ENCODE measurements at places on chromosomes 3 and 15.
A peak's percentile ranks its signal among the peaks of the same experiment; 100 is the strongest.

GRCh38 chr15:45391746-45392583 lies 13.6 kb upstream of the GATM start:
- peak overlapping the region; percentile 63 for H3K4me3 ChIP-seq
- peak overlapping the region; percentile 77 for H3K27ac ChIP-seq
- peaks cover 13% of the 10 kb centered on the region for H3K4me1 ChIP-seq

DNA sequence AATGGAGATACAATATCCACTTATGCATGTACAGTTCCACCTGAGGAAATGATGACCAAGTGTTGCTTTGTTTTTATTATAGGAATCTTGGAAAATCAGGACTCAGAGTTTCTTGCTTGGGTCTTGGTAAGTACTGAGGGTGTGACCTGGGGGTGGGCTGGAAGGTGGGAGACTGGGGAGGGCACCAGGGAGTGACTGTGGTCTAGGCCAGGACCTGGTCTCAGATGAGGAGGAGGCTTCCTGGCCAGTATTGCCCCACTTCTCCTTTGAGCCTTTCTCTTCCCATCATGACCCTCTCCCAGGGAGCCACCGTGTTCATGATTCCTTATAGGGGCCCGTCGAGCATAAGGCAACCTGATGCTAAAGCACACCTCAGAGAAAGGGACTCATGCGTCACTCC lies 133.4 kb downstream of the SSR3 start:
- peaks cover under 1% of the 10 kb centered on the region for H3K27me3 ChIP-seq
- H3K36me3 ChIP-seq, result no peaks in the 10 kb centered on the region
- no peak overlapping the region for H3K4me3 ChIP-seq
- no peak for DNase-seq

DNA sequence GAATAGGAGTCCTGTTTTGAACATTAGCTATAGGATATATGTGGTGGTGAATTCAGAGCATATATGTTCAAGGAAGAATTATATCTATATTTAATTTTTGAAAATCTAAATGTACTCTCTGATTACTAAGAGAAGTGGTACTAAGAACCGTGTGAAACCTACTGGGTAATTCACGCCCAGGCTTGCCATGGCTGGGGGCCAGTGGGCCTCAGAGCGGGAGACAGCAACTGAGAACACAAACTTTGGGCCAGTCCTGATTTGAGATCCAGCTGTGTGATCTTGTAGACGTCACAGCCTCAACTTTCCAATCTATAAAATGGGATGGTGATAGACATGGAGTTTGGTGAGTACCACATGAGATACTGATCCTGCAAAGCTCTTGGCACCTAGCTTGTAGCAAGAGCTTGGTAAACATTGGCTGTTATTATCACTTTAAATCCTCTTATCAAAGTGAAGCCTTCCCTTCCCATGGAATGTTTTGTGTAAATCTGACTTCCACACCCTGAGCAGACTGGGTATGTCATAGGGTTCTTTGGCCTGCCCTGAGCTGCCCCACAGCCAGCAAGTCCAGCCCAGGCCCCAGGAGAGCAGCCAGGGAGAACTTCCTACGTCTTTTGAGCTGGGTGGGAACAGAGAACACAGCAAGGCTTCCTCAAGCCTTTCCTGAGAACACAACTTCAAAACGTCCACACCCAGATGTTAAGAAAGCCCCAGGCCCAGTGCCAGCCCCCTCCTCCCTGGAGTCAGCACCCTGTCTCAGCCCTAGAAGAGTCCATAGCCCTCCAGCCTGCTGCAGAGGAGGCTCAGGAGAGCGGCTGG lies 8.2 kb upstream of the PAQR5 start:
- DNase-seq, result no peak
- no peaks in the 10 kb centered on the region for H3K36me3 ChIP-seq
- H3K4me1 ChIP-seq, result no peaks in the 10 kb centered on the region
- no peak overlapping the region for H3K4me3 ChIP-seq
- no peak overlapping the region for H3K27ac ChIP-seq

DNA sequence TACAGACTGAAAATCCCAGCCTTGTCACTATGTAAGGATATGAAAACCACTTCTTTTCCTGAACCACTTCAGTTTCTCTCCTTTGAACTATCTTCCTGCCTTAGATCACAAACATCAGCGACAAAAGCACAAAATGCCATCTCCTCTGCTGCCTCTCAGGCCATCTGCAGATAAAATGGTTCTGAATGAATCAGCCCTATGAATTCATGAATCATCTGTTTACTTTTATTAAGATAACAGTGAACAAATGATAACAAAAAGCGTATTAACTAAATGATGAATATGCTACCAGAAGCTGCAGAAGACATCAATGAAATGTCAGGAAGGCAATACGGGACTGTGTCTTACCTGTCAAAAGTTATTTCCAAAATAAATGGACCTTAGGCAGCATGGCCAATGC lies 928.1 kb downstream of the ROBO1 start:
- no peak overlapping the region for H3K27ac ChIP-seq
- DNase-seq, result no peak
- H3K27me3 ChIP-seq, result no peaks in the 10 kb centered on the region

- H3K36me3 ChIP-seq, result peaks cover 33% of the 10 kb centered on the region
- H3K27ac ChIP-seq, result no peak overlapping the region
- no peak for DNase-seq
- no peaks in the 10 kb centered on the region for H3K27me3 ChIP-seq
- no peaks in the 10 kb centered on the region for H3K4me1 ChIP-seq
Measured at GRCh38 chr3:47650294-47650693, 71.6 kb upstream of the CSPG5 start.

- no peaks in the 10 kb centered on the region for H3K27me3 ChIP-seq
- DNase-seq, result no peak
- peak overlapping the region; percentile 92 for H3K27ac ChIP-seq
- peaks cover 67% of the 10 kb centered on the region for H3K4me1 ChIP-seq
Measured at GRCh38 chr3:195540027-195540426, 3.1 kb downstream of the PPP1R2 start.

All from stimulated activated naive B cell treated with anti-CD40 and anti-IgM and Interleukin-4, amounts not matched to agents 10 μg/mL and 1 μg/mL and 100 μg/mL, for 72 hours (primary cell).